NCI-H1930 (cell line): ENCODE measurements at places on chromosomes 7 and 10.

DNA sequence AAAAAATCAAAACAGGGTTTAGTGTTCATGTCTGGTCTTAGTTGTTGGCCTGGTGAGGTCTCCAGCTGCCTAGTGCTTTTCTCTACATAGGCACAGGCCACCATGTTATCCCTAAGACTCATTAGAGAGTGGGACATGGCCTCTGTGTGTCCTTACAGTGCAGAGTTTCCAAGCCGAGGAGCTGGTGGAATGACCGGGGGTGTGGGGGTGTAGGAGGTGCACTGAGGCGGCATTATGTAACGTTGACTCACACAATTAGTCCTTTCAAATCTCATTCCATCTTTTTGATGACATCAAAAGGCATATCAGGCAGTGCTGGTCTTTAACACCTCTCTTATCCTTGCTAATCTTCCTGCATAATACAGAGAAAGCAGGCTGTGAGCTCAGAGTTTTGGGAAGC lies 71.3 kb downstream of the MTPN start:
- no peak for DNase-seq

GRCh38 chr7:16504019-16504418 lies 22.6 kb upstream of the LRRC72 start:
- DNase-seq = no peak

- no peak for DNase-seq
Measured at GRCh38 chr7:123771846-123772245, 23.0 kb upstream of the WASL start.

DNA sequence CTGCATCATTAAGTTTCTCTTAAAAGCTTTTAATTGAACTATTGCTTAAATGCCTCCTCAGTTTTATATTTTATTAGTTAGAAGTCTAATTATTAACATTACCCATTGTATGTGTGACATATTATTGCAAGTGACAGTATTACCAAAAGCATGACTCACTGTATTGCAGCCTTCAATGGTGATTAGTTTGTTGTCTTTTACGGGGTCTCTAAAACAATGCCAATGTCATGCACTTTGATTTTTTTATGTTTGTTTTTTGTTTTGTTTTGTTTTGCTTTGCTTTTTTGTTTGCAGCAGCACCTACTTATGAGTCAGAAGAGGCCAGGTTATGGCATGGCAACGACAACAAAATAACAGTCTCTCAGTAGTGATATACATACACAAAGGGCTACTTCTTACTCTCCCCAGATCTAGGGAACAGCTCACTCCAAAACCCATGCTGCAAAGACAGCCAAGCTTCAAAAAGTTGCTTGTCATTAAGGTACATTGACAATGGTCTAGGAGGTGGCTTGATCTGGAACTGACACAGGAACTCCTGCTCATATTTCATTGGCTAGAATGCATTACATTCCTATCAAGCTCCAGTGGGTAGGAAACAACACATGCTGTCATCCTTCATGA lies 293.7 kb upstream of the POM121L12 start:
- no peak for DNase-seq

DNA sequence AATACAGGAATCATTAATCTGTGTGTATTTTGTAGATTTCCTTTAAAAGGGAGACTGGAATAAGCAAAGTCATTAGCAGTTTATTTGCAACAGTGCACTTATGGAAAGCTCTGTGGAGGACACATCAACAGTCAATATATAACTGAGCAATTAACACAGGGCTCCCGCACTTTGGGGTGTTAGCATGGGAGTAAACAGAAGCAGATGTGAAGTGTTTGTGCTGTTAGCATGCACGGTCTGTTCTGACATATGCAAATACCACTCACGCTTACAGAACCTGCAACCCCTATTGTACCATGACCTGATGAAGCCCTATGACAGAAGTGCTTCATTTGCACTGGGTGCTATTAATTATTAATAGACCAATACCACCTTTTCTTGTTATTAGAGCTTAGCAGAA lies 118.9 kb downstream of the PPP1R3A start:
- no peak for DNase-seq

GRCh38 chr7:94049615-94050014 lies 45.5 kb upstream of the BET1 start:
- DNase-seq = no peak

GRCh38 chr7:2965745-2966270 lies 77.9 kb downstream of the CARD11 start:
- no peak for DNase-seq

- DNase-seq = no peak
Measured at GRCh38 chr7:154620141-154620755, 382.7 kb downstream of the PAXIP1 start.

- no peak for DNase-seq
Measured at GRCh38 chr10:125209591-125210355, 49.4 kb upstream of the CTBP2 start.

- no peak for DNase-seq
Measured at GRCh38 chr10:110755781-110756180, 111.6 kb downstream of the RBM20 start.

DNA sequence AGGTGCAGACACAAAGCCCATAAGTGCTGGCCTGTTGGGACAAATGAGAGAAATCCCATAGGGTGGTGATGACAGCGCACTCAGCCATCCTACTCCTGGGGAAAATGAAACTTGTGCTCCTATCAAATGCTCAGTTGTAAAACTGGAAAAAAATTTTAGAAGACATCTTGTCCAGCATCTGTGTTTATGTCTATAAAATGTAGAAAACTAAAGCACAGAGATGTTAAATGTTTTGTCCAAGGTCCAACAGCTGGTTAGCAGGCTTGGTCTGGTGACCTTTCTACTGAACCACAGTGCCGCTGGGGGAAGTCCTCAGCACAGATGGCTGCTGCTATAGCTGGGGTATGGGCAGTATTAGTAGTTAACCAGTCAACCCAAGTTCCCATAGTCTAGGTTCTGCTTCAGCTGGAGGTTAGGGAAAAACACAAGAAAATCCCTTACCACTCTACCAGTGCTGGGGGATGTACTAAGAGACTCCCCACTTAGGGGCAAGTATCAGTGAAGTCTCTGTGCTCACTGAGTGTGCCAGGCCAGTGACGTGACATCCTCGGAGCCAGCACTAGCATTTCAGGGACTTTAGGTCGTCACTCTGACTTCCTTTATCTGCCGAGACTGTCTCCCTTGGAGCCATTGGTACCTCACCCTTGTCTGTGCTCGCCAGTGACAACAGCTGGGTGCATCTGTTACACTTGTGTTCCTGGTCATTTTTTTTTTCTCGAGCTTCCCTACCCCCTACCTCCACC lies 1.9 kb downstream of the TSPAN33 start:
- no peak for DNase-seq

GRCh38 chr10:1123198-1123597 lies 67.0 kb downstream of the WDR37 start:
- DNase-seq = no peak

GRCh38 chr7:141220263-141220880 lies 146.5 kb downstream of the TMEM178B start:
- peak; percentile 28 for DNase-seq

DNA sequence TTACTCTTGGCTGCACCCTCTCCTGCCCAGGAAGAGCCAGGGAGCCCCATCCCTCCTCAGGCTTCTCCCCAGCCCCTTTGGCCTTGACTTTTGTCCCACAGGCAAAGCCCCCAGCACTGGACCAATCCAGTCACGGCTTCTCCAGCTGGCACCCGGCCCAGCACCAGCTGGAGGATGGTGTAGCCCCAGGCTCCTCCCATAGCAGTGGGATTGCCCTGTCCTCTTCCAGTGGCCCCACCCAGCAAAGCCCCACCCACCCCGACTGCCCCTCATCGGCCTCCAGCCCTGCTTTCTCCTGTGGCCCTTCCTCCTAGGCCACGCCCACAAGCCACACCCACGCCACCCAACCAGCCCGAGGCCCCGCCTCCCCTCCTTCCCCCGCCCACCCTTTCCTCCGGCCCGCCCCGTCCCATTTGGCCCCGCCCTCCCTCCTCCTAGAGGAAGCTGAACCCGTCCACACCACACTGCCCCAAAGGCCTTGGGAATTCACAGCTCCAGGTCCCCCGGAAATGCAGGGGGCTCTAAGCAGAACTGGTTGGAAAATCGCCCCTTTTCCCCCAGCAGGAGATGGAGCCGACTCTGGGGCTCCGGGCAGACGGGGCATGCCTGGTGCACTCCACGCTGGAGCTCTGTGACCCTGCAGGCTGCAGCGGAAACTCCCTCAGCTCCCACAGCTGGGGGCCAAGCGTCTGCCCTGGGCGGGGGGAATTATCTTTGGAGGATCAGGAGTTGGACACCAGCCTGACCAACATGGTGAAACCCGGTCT lies 25.2 kb downstream of the GET4 start:
- peak; percentile 14 for DNase-seq

DNA sequence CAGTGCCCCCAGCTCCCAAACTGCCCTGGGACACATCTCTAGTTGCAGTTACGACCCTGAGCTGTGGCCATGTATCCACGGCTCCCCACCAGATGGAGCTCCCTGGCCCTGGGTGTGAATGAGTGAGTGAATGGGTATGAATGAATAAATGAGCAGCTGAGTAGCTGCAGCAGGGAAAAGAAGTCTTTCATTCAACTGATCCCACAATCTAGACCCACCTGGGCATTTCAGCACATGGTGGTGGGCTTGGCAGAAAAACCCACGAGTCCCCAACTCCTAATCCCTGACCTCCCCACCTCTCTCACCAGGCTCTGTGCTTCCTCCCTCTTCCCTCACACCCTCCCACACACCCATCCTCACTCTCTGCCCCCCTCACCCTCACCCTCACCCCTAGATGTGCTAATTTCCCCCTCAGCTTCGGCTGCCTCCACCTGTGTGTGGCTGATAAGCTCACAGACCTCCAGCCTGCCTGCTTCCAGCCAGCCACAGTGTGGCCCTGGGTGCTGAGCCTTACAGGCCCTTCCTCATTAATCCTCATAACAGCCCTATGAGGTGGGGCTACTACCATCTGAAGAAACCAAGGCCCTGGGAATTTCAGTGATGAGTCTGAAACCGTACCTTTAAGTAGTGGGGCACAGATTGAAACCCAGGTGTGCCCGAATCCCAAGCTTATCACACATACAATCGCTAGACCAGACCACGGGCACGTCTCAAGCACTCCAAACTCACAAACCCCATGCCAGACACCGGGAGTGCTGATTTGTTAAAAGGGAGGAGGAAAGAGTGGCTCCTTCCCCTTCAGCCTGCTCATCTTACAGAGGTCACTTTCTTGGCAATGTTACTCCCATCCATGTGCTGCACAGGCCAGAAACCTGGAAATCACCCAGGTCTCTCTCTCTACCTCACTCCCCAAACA lies 2.2 kb upstream of the ATP6V1F start:
- no peak for DNase-seq

- no peak for DNase-seq
Measured at GRCh38 chr7:25947669-25948516, 204.1 kb upstream of the NFE2L3 start.
